Activated CD8-positive, alpha-beta memory T cell treated with anti-CD3 and anti-CD28 coated beads for 4 hours (primary cell): ENCODE measurements at places on chromosomes 7 and 10.

- DNase-seq: no peak
Measured at GRCh38 chr10:77524281-77524711, 113.3 kb downstream of the KCNMA1 start.

GRCh38 chr10:29982997-29983648 lies 76.3 kb downstream of the JCAD start:
- DNase-seq: no peak

DNA sequence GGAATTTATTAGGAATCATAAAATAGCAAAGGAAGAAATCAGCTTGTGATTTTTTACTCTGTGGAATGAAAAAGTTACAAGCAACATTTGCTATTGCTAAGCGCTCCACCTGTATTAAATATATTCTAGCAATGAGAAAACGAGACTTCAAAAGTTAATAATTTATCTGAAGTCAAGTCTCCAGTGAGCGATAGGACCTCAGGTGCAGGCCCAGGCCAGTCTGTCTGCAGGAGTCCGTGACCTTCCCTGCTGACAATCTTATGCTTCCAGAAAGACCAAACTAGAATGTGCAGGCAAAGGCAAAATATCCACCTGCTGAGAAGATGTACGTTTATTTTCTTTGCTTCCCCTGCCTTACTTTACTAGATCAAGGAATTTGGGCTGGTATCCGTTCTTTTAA lies 22.7 kb downstream of the MRC1 start:
- no peak for DNase-seq

DNA sequence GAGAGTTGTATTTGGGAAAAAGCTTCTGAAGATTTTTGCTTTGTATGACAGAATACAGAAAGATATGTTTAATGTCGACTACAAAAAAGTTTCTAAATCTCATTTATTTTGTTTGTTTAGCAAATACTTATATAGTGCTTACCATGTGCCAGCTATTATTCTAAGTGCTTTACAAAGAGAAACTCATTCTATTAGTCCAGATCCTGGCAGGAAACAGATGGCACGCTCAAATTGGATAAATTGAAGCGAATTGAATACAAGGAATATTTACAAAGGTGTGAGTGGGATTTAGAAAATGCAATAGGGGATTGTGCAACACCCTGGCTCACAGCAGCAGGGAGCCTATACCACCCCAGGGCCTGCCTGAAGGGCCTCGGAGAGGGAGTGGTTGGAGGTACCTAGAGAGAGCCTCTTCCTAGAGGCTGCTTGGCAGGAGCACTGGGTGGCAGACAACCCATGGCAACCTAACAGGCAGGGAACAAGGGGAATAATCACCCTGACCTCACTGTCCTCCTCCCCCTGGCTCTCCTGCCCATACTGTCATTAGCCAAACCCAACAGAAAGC lies 27.6 kb upstream of the FAM204A start:
- DNase-seq: no peak

DNA sequence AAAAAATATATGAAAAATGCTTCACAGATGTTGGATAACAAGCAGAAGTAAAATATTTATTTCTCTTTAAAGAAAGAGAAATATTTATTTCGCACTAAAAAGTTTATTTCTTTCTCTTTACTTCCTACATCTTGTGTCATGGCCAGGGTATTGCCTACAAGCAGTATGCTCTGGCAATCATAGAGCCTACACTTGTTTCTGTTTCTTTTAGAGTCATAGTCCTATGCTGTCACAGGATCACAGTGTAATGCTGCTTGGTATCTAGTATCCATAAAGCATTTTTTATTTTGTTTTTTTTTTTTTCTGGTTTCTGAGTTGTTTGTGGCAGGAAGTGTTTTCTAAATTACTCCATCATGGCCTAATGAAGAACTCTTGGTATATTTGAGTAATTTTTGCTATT lies 116.0 kb downstream of the ATRNL1 start:
- no peak for DNase-seq

- DNase-seq: no peak
Measured at GRCh38 chr10:131971591-131971990, 10.1 kb downstream of the BNIP3 start.

GRCh38 chr10:113115556-113115955 lies 165.5 kb downstream of the TCF7L2 start:
- no peak for DNase-seq

DNA sequence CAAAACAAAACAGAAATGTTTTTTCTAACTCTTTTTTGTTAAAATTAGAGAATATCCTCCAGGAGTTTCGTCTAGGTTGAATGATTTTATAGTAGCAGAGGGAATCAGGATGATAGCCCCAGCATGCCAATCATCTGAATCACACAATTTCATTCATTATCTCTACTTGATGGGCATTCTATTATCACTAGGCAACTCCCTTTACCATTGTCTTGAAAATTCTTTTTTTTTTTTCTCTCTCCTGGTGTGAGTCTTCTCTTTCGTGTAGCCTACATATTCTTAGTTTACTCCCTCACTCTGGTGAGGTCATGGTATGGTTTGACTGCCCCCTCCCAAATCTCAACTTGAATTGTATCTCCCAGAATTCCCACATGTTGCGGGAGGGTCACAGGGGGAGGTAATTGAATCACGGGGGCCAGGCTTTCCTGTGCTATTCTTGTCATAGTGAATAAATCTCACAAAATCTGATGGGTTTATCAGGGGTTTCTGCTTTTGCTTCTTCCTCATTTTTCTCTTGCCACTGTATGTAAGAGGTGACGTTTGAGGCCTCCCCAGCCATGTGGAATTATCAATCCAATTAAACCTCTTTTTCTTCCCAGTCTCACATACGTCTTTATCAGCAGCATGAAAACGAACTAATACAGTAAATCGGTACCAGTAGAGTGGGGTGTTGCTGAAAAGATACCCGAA lies 105.0 kb downstream of the OTUD1 start:
- DNase-seq: no peak

GRCh38 chr7:71155236-71155635 lies 23.3 kb downstream of the GALNT17 start:
- DNase-seq: no peak

DNA sequence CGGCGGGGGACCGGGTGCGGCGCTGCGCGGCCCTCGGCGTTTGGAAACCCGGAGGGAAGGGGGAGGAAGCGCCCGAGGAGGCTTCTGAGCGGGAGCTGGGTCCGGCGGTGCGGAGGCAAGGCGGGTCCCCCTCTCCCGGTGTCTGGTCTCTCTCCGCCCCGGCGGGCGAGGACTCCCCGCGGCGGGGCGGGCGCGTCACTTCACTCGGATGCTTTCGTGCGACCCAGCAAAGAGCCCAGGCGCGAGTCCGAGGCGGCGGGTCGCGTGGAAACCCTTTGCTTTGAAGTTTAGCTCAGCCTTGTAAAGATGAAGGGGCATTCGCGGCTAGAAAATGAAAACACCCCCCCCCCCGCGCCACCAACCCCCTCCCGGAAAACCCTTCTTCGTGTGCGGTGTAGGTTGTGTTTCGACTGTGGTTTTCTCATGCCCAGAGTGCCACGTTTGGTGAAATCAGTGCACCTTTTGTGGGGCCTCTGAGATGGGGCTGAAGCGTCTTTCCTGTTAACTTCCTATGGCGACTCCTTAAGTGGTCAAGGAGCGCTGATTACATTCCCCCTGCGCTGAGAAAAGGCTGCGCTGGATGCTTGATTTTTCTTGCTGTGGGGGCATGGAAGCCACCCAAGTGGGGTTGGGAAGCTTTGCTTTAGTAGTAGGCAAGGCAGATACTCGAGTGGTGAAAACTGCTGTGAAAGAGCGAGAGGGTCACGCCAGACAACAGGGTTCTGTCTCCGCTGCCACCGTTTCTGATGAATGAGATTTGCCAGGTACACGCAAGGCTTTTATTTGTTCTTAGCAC lies 876 bp downstream of the GNAI1 start:
- no peak for DNase-seq

GRCh38 chr7:34086064-34086463 lies 180.7 kb downstream of the BMPER start:
- DNase-seq: no peak

DNA sequence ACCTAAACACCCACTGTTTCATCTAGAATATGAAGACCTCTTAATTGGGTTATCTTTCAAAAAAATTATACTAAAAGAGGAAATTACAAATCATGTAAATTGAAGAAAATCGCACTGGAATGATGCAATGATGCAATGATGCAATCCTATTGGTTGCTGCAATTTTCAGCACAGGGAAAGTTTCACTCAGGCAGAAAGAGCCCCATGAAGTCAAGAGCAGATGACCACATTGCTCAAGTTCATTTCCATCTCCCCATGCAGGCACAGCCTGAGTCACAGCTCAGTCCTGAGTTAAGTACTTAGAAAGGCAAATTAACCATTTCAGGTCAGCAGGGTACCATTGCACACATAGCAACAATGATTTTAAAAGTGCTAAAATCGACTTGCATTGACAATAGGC lies 180.3 kb upstream of the MYO3A start:
- DNase-seq: no peak

GRCh38 chr10:2326411-2326810 lies 589.1 kb upstream of the ADARB2 start:
- DNase-seq: no peak

DNA sequence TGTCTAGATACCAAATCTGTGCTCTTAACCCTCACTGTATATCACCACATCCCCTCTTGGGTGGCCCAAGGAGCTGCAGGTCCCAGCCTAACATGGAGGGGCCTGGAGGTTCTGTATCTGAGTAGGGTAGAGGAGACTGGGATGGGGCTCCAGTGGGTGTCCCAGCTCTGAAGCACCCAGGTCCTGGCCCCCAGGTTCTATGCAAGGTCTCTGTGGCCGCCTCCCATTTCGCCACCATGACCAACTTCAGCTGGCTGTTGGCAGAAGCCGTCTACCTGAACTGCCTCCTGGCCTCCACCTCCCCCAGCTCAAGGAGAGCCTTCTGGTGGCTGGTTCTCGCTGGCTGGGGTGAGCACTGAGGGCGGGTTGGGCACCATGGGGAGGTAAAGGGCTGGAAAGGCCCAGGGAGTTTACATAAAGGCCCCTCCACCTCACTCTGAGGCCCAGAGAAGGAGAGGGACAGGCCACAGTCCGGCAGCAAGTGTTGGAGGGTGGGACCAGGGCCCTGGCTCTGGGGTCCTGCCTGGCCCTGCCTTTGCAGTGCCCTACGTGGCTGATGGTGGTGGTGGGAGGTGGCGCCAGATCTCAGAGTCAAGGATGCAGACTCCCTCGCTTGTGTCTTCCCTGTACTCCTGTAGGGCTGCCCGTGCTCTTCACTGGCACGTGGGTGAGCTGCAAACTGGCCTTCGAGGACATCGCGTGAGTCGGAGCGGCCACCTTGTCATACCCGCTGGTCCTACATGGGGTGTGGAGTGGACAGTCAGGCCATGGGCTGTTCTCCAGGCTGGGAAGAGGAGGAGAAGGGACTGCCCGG lies 10.2 kb downstream of the GHRHR start:
- no peak for DNase-seq

DNA sequence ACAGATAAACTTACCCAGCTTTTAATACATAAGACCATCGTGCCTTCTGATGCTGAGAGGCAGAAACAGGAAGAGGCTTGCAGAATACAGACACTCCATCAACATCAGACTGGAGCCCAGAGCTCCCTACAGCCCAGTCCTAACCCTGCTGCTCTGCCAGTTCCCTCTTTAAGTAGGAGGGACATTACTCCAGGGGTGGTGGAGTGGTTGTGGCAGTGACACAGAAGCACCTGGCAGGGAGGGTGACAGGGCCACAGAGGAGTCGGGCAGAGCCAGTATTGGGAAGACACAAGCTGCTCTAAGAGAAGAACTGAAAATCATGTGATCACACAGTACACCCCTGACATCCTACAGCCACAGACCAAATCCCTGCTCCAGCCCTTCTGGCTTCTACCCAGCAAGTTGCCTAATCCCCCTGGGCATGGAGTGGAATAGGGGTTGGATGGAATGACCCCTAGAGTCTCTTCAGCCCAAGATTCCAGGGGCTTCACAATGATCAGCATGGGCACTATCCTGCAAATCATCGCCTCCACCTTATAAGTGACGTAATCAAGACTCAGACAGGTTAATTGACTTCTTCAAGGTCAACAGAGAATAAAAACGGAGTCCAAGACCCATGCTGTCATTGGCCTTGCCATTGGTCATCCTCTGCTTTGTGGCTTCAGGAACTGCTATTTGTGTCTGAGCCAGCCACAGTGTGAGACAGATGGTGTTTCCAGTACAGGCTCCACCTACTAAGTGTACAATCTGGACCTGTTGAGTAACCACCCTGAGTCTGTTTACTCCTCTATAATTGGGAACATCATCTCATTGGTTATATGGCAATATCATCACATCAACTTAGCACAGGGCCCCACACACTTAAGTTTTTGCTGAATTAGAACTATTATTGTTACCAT lies 61.1 kb upstream of the ZMIZ1 start:
- DNase-seq: no peak

GRCh38 chr7:27943241-27943640 lies 203.3 kb downstream of the TAX1BP1 start:
- DNase-seq: no peak

DNA sequence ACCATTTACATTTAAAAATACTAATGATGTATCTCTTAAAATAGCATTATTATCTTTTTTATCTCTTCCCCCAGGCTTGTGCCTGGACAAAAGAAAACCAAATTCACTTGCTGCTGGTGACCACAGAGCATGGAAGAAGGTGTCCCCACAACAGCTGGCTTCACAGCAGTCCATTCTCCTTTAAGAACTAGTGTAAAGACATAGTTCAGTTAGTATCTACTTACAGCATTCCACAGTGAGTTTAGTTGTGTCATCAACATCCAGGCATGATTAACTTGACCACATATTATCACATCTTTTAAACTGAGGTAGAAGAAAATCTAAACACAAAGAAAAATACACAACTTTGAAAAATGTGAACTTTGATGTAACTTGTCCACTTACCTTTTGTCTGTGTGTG lies 55.0 kb downstream of the LRRC17 start:
- DNase-seq: no peak

DNA sequence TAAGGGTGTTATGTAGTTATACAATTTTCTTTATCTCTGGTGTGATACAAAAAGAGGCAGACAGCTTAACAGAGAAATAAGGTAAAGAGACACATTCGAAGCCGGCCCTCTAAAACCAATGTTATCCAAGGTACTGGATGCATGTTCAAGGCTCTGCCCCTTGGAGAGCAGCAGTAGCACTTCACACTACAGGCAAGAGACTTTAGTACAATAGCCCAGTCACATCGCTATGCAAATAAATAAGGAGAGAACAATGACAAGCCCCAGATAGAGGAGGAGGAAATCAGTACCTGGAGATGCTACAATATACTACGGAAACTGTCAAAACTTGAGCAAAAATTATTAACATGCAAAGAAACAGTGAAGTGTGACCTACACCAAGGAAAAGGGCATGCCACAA lies 111.1 kb downstream of the ITGB1 start:
- DNase-seq: no peak

- no peak for DNase-seq
Measured at GRCh38 chr10:118793545-118793944, 38.8 kb upstream of the CACUL1 start.

DNA sequence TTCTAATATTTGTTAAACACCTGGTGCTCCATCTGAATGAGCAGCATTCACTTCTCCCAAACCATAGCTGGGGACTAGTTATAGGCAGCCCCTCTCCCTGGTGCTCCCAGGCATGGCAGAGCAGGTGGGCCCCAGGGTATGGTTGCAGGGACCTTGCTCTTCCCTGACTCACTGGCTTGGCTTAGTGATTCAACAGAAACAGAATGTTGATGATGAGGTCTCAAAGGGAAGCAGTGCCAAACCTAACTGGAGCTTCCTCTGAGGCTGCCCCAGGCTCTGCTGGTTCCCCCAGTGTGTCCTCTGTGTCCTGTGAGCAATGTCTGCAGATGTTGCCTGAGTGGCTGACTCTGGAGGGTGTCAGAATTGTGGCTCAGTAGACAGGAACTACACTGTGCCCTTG lies 3.7 kb downstream of the GPR26 start:
- no peak for DNase-seq
